Lung (tissue), 17 donors: ENCODE measurements at places on chromosomes 1 and 21. TPM values are rescaled to one million over a fixed set of nuclear protein-coding genes. Genes with fewer than 3 reads are reported as not detected.

CDC14A gene
- total RNA-seq = 45.4 TPM

PLA2G2F gene
- total RNA-seq = not detected

DNASE2B gene
- not detected for total RNA-seq

NCDN gene
- total RNA-seq = 31.5 TPM

URB2 gene
- total RNA-seq = 7.1 TPM

ZNF695 gene
- 1.4 TPM for total RNA-seq

C1orf53 gene
- total RNA-seq = 3.6 TPM

PM20D1 gene
- 0.48 TPM for total RNA-seq

VHLL gene
- total RNA-seq = not detected
